CD4-positive, alpha-beta T cell treated with Interleukin-4 for 1 hour (primary cell): ENCODE measurements at places on chromosomes 1 and 21.

- DNase-seq = peak; percentile 53
Observed at GRCh38 chr1:20590306-20590777, 1.4 kb downstream of the CDA start.

- no peak for DNase-seq
Observed at GRCh38 chr1:22919341-22920025, 53.2 kb downstream of the LACTBL1 start.

GRCh38 chr1:8822373-8823294, 5.2 kb upstream of the RERE start:
- no peak for DNase-seq

DNA sequence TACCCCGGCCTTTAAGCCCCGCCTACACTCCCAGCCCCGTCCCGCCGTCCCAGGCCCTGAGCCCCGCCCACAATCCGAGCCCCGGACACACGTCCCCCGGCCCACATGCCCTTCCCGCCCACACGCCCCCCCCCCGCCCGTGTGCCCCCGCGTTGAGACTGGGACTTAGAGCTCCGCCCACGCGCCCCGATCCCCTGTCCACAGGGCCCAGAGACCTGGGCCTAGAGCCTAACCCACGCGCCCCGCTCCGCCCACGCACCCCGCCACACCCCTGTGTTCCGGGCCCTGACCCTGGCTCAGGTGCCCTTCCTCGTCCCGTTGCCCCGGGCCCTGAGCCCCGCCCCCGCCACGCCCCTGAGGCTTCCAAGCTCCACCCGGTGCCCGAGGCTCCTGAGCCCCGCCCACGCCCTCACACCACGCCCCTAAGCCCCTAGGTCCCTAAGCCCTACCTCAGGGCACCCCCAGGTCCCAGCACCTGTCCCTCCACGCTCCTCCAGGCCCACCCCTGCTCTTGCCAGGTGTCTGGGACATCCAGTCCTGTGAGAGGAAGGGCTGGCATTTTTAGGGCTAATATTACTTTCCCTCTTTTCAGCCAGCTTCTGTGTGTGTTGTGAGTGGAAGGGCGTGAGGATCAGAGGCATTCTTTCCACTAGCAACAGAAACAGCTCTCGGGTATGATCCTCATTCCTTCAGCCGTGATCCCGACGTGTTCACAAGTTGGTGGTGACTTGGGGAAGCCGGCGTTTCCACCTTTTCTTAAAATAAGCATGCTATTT, 552 bp upstream of the GPR157 start:
- peak; percentile 90 for DNase-seq

DNA sequence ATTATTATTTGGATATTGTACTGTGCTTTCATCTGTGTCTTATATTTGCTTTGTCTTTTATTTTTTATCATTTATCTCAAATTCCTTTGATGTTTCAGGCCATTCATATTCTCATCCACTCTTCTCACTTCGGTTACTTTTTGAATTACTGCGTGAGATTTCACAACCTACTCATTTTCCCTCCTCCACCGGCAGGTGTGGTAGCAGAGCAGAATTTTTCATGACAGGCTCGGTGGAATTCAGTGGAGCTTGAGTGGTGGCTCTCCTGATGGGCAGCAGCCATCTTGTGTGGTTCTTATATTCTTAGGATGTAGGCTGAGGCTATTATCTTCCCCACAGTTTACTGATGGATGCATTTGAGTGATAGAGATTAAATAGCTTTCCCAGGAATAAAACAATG, 92.3 kb upstream of the IVNS1ABP start:
- no peak for DNase-seq

DNA sequence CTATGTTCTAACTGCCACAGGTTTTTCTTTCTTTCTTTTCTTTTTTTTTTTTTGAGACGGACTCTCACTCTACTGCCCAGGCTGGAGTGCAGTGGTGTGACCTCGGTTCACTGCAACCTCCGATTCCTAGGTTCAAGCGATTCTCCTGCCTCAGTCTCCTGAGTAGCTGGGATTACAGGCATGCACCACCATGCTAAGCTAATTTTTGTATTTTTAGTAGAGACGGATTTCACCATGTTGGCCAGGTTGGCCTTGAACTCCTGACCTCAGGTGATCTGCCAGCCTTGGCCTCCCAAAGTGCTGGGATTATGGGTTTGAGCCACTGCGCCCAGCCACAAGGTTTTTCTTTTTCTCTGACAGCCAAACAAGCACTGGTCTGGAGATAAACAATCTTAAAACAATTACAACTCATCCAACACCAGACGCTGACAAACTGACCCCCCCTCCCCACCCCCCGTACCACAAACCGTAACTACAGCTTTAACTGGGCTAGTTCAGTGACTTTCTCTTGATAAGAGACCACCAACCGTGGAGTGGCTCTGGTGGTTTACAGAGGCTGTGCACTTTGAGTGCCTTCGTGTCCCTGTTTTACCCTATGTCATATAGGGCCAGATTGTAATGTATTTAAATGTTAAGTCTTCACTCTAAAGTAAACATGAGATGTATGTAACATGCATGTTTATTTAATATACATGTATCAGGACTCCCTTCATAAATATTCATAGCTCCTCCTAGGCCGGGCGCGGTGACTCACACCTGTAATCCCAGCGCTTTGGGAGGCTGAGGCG, 19.5 kb upstream of the PUM1 start:
- no peak for DNase-seq

- DNase-seq = no peak
Observed at GRCh38 chr21:35648512-35648911, 411.8 kb downstream of the SETD4 start.

DNA sequence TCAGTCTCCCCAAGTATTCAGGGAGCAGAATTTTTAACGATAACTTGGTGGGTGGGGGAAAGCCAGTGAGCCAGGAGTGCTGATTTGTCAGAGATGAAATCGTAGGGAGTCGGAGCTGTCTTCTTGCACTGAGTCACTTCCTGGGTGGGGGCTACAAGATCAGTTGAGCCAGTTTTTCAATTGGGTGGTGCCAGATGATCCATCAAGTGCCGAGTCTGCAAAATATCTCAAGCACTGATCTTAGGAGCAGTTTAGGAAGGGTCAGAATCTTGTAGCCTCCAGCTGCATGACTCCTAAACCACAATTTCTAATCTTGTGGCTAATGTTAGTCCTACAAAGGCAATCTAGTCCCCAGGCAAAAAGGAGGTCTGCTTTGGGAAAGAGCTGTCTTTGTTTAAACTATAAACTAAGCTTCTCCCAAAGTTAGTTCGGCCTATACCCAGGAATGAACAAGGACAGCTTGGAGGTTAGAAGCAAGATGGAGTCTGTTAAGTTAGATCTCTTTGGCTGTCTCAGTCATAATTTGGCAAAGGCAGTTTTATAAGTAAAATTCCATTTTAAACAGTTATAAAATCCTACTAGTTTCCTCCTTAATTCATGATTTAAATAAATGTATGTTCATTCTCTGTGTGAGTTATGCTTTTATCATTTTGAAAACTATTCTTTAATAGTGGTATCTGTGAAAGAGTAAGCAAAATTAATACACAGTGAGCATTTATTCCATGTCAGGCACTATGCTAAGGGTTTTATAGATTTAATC, 51.7 kb downstream of the SLC16A1 start:
- peak; percentile 25 for DNase-seq

GRCh38 chr1:240833075-240833474, 221.1 kb upstream of the GREM2 start:
- DNase-seq = no peak

GRCh38 chr1:88695781-88696180, 11.7 kb downstream of the PKN2 start:
- DNase-seq = no peak

- DNase-seq = no peak
Observed at GRCh38 chr1:221800831-221801230, 58.9 kb upstream of the DUSP10 start.

DNA sequence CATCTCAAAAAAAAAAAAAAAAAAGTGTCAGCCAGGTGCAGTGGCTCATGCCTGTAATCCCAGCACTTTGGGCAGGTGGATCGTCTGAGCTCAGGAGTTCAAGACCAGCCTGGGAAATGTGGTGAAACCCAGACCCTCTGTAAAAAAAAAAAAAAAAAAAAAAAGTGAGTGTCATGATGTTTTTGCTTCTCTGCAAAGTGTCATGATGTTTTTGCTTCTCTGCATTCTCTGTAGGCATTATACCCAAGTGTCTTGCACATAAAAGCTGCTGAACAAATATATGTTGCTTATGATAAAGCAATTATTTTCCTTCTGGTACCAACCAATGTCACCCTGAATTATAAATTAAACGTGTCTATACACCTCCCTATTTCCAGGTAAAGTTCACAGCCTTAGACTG, 1.7 kb downstream of the ACBD6 start:
- DNase-seq = no peak

- DNase-seq = no peak
Observed at GRCh38 chr1:71693581-71693980, 588.8 kb downstream of the NEGR1 start.

DNA sequence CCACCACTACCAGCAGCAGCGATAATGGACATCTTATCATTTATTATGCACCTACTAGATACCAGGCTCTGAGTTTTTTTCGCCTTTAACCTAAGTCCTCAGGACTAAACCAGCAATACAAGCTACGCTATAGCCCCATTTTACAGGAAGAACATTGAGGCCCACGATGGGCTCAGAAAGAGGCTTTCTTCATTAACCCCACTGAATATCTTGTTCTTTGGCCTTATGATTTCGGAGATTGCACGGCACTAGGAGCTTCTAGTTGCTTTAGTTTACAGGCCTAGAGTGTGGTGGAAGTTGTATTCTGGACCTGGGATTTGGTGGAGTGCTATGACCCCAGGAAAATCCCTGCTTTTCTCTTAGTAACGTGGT, 1.5 kb downstream of the SESN2 start:
- DNase-seq = no peak

GRCh38 chr21:46617267-46618051, 12.6 kb upstream of the S100B start:
- no peak for DNase-seq

DNA sequence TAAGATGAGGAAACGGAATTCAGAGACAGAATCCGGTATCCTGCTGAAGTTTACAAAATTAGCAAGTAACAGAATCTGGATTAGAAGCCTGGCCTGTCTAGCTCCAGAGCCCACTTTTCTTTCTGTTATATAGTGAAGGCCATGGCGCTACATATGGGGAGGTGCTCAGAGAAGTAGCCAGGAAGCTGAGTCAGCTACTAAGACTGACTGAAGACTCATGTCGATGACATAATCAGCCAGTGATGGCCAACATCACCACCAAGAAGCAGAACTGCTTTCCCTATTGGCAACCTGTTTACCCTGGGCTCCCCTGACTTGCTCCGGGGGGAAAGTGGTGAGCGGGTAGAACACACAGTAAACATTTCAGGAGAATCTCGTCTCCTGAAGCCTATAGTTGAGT, 18.8 kb downstream of the LRRC52 start:
- no peak for DNase-seq

- DNase-seq = no peak
Observed at GRCh38 chr1:193216920-193217319, 30.5 kb upstream of the B3GALT2 start.

DNA sequence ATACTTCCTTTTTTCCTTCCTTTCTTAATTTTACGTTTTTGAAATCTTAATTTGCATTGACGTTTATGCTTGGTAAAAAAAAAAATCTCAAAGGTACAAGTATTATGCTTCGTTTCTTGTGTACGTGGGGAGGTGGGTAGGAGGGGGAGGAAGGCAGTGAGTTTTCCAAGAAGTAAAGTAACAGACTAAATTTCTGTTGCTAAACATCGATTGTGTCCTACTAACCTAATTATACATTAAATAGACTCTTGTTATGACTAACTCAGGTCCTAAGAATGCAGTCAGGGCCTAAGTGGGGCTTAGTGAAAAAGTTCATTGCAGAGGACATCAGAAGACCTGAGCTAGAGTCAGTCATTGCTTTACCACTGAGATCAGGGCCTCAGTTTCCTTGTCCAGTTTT, 17.5 kb downstream of the NEK7 start:
- DNase-seq = peak; percentile 57

- DNase-seq = no peak
Observed at GRCh38 chr1:204102029-204102611, 29.2 kb downstream of the SOX13 start.

- peak; percentile 17 for DNase-seq
Observed at GRCh38 chr21:41170442-41170841, 2.5 kb downstream of the BACE2 start.

DNA sequence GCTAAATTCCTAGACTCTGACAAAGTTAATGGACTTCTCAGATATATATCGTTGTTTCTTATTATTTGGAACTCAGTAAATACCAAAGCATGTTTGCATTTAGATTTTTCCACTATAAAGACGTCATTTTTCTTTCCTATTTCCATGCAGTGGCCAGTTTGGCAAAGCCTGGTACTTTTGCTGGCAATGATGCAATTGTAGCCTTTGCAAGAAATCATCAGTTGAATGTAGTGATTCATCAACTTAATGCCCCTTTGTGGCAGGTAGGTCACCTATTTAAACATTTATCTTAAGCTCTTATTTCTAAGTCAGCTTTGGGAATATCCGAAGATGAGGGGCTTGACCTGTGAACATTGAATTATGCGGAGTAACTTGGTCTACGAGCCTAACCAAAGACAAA, 12.0 kb downstream of the OTUD3 start:
- DNase-seq = no peak

GRCh38 chr1:31497601-31498000, 78.7 kb upstream of the TINAGL1 start:
- no peak for DNase-seq

- no peak for DNase-seq
Observed at GRCh38 chr1:221289103-221289502, 409.9 kb downstream of the HLX start.

GRCh38 chr1:1141244-1141910, 25.5 kb upstream of the C1orf159 start:
- DNase-seq = no peak

GRCh38 chr1:209839875-209840546, 12.2 kb downstream of the UTP25 start:
- DNase-seq = no peak

DNA sequence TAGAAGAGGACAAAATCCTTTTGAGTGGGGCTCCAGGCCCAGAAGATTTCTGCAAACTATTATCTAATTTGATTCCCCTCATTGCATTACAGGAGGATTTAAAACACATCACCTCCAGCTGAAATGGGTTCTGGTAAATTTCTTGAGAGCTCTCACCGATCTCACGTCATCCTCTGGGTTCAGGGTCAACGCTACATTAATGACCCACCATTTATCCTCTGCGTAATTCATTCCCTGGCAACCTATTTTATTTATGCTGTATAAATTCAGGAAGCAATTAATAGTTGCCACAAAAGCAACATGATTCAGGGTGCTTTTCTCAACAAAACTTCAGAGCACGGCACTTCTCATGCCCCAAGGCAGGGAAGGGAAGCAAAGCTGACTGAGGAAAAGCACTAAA, 38.9 kb downstream of the LMX1A start:
- no peak for DNase-seq

DNA sequence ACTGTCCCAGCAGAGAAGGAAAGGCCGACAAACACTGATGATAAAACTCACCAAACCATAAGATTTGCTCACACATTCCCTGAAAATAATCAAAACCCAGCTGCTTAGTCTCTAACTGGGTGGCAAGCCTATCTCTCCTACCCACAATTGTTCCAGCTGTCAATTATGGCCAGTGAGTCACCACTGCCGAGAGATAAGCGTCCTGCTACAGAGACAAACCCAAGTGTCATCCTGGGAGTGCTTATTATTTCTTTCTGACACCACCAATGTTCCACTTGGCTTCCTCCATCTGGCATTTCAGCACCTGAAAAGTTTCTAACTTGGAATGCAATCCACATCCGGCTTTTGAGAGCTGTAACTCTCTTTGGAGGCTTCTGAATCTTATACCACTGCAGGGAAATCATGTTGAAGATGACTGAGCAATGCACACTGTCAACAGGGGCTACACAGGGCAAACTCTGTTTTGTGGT, 51.5 kb upstream of the VAV3 start:
- DNase-seq = no peak

GRCh38 chr1:65056234-65056633, 89.9 kb upstream of the JAK1 start:
- no peak for DNase-seq
